CD4-positive, alpha-beta T cell (primary cell): ENCODE measurements at places on chromosomes 1 and 21. TPM values are rescaled to one million over a fixed set of nuclear protein-coding genes. Genes with fewer than 3 reads are reported as not detected.

Gene IL12RB2
- total RNA-seq = 1.2 TPM

Gene S100A2
- not detected for total RNA-seq

Gene MSH4
- 0.25 TPM for total RNA-seq

Gene SYCP1
- not detected for total RNA-seq

Gene KCNE1
- not detected for total RNA-seq

Gene ADAM30
- total RNA-seq = not detected

Gene LIPI
- not detected for total RNA-seq

Gene PIGR
- not detected for total RNA-seq

Gene ELAPOR1
- total RNA-seq = 14.2 TPM

Gene CELA2A
- not detected for total RNA-seq

Gene CACNA1E
- total RNA-seq = not detected

Gene PLCH2
- 48.1 TPM for total RNA-seq

DNA sequence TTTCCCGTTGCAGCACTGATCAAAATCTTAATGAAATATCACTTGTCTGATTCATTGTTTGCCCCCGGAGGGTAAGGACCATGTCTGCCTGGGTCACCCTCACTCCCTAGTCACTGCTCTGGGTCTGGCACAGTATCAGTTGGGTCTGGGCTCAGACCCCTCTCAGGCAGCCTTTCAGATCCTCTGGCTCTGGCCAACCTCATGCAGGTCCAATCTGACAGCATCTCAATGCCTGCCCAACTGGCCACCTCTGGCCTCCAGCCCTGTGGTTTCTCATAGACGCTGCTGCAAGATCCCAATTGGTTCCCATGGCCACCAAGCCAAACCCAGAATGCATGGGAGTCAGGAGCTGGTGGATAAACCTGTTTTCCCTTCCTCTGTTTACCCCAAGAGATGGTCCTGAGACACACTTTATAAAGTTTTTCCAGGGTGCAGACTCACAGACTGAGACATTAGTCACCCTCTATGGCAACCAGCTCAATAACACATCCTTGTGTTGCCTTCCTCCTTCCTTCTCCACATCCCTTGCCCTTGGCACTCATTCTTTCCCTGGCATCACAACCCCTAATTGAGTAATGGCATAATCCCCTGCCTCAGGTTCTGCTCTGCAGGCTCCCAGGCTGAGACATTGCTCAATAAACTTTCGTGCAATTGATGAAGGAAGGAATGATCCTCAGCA, 199.2 kb downstream of the GRIK3 start:
- H3K36me3 ChIP-seq = no peaks in the 10 kb centered on the region
- no peak overlapping the region for H3K4me3 ChIP-seq
- peaks cover 5% of the 10 kb centered on the region for H3K27me3 ChIP-seq
- no peaks in the 10 kb centered on the region for H3K4me1 ChIP-seq

DNA sequence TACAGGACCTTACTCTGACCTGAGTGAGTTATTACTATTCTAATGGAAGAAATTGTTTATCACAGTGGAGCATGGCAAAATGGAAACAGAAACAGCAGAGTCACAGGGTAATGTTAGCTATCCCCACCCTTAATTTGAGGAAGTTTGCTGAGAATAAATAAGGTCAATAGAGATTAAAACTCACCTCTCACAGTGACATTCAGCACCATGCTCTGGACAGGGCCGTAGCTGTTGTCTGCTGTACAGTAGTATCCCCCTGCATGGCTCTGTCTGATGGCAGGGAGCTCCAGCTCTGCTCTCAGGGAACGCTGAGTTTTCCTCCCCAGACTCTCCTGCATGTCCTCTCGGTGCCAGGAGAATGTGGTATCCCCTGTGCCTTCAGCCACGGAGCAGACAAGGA, 11.9 kb downstream of the FCRL4 start:
- H3K27me3 ChIP-seq = peaks cover 7% of the 10 kb centered on the region
- DNase-seq = no peak
- no peak overlapping the region for H3K4me3 ChIP-seq
- no peaks in the 10 kb centered on the region for H3K4me1 ChIP-seq
- H3K27ac ChIP-seq = no peak overlapping the region

- H3K36me3 ChIP-seq = no peaks in the 10 kb centered on the region
- peaks cover 25% of the 10 kb centered on the region for H3K27me3 ChIP-seq
- no peak within 1 kb of the TSS for H3K27ac ChIP-seq
- no peak for DNase-seq
- peaks cover 10% of the 10 kb centered on the region for H3K4me1 ChIP-seq
- peak within 1 kb of the TSS; percentile 34 for H3K4me3 ChIP-seq
Observed at GRCh38 chr1:31617218-31617915, at the start of gene HCRTR1. Gene HCRTR1 (plus strand): TSS chr1:31617689. CDS start chr1:31619193, 1,504 bp downstream.

- no peak for DNase-seq
- no peak overlapping the region for H3K27ac ChIP-seq
- H3K36me3 ChIP-seq = no peaks in the 10 kb centered on the region
Observed at GRCh38 chr1:115555446-115555845, 86.3 kb upstream of the VANGL1 start.

GRCh38 chr1:3778590-3779264, 6.2 kb downstream of the SMIM1 start:
- peaks cover 12% of the 10 kb centered on the region for H3K4me1 ChIP-seq
- H3K27me3 ChIP-seq = no peaks in the 10 kb centered on the region
- DNase-seq = no peak
- H3K4me3 ChIP-seq = no peak overlapping the region
- H3K27ac ChIP-seq = no peak overlapping the region
- H3K36me3 ChIP-seq = peaks cover 46% of the 10 kb centered on the region

GRCh38 chr21:34128124-34128523, 54.7 kb downstream of the MRPS6 start:
- peaks cover 56% of the 10 kb centered on the region for H3K4me1 ChIP-seq
- H3K36me3 ChIP-seq = peaks cover 21% of the 10 kb centered on the region
- no peaks in the 10 kb centered on the region for H3K27me3 ChIP-seq
- no peak overlapping the region for H3K27ac ChIP-seq

- DNase-seq = peak; percentile 26
- H3K4me1 ChIP-seq = peaks cover 2% of the 10 kb centered on the region
- H3K27ac ChIP-seq = no peak overlapping the region
- H3K36me3 ChIP-seq = no peaks in the 10 kb centered on the region
- H3K27me3 ChIP-seq = no peaks in the 10 kb centered on the region
- no peak overlapping the region for H3K4me3 ChIP-seq
Observed at GRCh38 chr1:163315773-163316374, 5.9 kb upstream of the NUF2 start.

DNA sequence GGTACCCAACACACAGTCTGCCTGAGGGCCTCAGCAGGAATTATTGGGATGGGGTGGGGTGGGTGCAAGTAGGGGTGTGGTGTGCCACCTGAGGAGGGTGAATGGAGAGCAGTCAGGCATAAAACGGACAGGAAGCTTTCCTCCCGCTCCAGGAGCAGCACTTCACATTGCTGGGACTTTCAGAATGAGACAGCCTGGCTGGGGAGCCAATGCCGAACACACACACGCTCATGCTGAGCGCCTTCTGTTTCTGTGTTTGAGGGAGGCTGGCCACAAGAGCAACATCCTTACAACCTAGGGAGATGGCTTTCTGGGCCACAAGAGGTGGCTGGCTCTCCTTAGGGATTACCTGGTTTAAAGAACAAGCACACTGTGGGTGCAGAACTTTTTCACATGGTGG, 98.0 kb downstream of the LAMC2 start:
- H3K36me3 ChIP-seq = no peaks in the 10 kb centered on the region
- H3K4me1 ChIP-seq = no peaks in the 10 kb centered on the region
- no peak for DNase-seq
- H3K27me3 ChIP-seq = no peaks in the 10 kb centered on the region
- H3K4me3 ChIP-seq = no peak overlapping the region

DNA sequence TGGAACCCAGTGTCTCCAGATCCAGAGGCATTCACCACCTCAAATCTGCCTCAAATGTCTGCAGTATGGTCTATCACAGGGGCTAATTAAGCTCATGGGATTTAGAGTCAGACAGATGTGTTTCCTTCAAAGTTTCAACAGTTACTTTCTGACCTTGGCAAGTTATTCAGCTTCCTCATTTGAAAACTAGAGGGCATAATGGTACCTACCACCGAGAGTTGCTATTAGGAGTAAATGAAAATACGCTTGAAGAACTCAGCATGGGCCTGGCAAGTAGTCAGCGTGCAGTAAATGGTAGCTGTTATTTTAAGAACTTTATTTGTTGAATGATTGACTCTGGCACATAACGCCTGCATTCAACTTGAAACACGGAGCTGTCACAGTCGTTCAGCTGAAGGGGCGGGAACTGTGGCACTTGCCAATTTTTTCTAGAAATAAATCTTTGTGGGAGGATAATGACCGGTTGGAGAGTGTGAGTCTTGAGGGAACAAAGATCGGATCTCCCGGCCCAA, 1.2 kb upstream of the CAP1 start:
- H3K27ac ChIP-seq = peak overlapping the region; percentile 93
- H3K4me3 ChIP-seq = peak overlapping the region; percentile 100
- no peak for DNase-seq
- H3K4me1 ChIP-seq = peaks cover 80% of the 10 kb centered on the region
- H3K27me3 ChIP-seq = no peaks in the 10 kb centered on the region
- H3K36me3 ChIP-seq = peaks cover 9% of the 10 kb centered on the region
